ENCODE measurements at places on chromosomes 7 and 10.
A peak's percentile ranks its signal among the peaks of the same experiment; 100 is the strongest.

DNA sequence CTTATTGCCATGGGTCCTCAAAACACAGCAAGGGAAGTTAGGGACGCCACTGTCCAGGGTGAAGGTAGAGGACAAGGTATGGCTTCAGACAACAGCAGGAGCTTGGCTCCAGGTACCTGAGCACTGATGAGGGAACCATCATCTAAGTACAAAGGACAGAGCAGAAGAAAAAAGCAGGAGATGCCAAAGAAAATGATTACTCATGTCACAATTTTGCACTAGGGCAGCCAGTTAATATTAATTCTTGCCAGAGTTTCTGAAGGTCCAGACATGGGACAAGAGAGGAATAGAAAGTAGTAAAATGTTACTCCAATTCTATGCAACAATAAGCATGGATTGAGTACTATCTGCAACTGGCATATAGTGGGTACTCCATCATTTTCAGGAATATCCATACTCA lies 14.1 kb downstream of the PTN start:
- DNase-seq = no peak

GRCh38 chr10:14604181-14605142 lies 170.2 kb downstream of the FAM107B start:
- peak; percentile 32 for DNase-seq

- DNase-seq = no peak
Observed at GRCh38 chr10:124717041-124717757, 27.0 kb downstream of the FAM53B start.

DNA sequence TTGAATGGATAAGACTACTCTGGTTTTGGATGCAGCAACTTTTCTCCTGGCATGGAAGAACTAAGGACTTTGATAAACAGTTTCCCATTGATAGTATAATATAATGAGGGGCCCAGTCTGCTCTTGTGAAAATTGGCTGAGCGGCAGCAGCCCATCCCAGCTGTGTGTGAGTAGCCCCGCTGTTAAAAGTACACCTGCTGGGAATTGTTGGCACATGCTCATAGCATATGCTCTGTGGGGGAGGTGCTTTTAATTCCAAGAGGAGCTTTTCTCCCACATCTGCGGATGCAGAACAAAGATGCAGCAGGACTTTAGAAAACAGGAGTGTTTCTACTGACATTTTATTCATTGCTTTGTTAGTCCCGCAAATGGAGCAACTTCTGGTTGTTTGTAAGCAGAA lies 19.0 kb downstream of the SRI start:
- peak; percentile 35 for DNase-seq

- DNase-seq = no peak
Observed at GRCh38 chr10:19498393-19499290, 317.6 kb upstream of the PLXDC2 start.

DNA sequence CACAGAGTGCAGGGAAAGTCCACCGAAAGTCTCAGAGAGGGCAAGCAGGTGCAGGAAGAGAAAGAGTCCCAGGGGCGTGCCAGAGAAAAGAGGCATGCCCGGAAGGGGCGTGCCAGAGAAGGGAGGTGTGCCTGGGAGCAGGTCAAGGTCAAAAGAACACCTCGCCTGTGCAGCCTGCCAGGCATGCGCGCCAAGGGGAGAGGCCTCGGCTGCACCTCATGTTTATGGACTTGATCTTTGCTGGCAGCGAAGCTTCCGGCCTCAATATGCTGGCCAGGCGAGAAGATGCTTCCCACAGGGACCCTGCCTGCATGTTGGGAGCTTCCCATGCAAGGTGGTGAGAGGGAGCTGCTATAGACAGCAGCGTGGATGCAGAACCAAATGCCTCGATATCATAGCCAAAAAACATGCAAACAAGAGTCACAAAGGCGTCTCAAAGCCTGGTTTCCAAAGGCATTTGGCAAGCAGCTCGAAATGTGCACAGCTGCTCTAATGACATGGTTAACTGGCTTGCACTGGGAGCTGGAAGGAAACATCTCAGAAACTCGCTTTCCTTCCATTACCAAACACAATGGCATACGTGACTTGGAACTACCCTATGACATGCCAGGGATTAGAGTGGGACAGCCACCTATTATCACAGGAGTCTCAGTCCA lies 192.5 kb upstream of the PPP2R2D start:
- no peak for DNase-seq

DNA sequence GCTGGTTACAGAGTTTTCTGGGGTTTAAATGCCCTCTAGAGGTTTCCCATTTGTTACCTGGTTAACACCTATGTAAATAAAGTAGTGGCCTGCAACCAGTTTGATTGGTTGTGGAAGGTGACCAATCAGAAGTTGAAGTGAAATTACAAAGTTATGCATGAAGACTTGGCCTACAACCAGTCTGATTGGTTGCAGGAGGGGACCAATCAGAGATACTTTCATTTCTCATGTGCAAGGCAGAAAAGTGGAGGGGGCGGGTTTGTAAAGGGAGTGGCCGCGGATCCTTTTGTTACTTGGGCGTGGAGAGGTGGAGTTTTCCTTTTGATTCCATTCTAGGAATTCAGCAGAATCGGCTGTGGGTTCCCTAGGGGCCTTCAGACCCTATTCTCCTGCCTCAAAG lies 80.8 kb downstream of the SEC23IP start:
- no peak for DNase-seq

- DNase-seq = peak; percentile 11
Observed at GRCh38 chr7:23768022-23768421, 58.0 kb downstream of the STK31 start.

DNA sequence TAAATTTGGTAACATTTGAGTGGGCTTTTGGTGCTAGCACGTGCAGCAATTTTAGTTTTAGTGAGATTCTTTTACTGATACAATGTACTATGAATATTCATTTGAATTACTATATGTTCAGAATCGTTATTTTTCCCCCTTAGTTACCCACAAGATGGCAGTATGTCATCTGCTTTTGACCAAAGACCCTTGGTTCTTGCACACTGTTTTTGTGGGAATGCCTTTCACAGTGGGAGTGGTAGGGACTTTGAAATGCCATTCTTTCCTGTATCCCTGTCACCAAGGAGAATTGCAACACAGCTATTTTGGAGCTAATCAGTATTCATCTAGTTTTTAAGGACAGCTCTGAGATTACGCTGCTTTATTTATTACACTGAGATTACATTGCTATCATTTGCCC lies 40.6 kb downstream of the SEC23IP start:
- DNase-seq = no peak

- peak; percentile 46 for DNase-seq
Observed at GRCh38 chr7:55571511-55572377, 558 bp downstream of the VOPP1 start.

GRCh38 chr10:109886037-109886780 lies 37.1 kb downstream of the XPNPEP1 start:
- DNase-seq = no peak

GRCh38 chr7:6268907-6269306 lies 3.5 kb downstream of the CYTH3 start:
- DNase-seq = no peak

GRCh38 chr7:74206589-74207120 lies 3.2 kb upstream of the LAT2 start:
- no peak for DNase-seq

- DNase-seq = no peak
Observed at GRCh38 chr7:23017309-23017708, 3.4 kb upstream of the HYCC1 start.

- DNase-seq = no peak
Observed at GRCh38 chr10:93436591-93437085, 45.5 kb downstream of the MYOF start.

- no peak for DNase-seq
Observed at GRCh38 chr7:24945899-24946298, 34.1 kb downstream of the OSBPL3 start.

- DNase-seq = no peak
Observed at GRCh38 chr10:33055625-33056024, 97.6 kb upstream of the ITGB1 start.

DNA sequence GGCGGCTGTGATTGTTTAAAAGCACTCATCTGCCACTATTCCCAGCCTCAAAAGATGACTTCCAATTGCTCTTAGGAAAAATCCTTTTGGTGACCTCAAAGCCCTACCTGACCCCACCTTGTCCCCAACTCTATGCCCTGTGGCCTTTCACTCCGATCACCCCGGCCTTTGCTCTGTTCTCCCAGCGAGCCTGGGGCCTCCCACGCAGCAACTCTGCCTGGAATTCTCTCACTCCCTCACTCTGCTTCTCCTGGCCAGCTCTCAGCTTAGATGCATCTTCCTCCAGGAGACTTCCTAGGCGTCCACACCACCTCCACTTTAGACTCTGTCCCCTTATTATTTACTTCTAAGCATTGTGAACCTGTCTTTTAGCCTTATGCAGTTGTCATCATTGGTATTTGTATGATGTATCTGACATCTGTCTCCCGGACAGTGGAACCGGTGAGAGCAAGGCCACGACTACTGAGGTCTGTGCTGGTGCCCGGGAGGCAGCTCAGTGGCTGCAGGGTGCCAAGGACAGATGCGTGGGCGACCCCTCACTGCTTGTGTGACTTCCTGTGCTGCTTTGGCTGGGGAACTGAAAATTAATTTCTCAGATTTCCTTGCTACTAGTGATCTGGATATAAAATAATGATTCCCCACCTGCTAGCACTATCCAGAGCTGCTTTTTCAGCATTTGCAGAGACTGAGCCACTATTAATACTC lies 63.0 kb downstream of the PIP4K2A start:
- DNase-seq = no peak
